ENCODE measurements at places on chromosomes 3 and 15. TPM values are rescaled to one million over a fixed set of nuclear protein-coding genes. Genes with fewer than 3 reads are reported as not detected.

Gene MAGI1
- not detected for total RNA-seq

- peaks cover 9% of the 10 kb centered on the region for H3K4me1 ChIP-seq
- H3K27ac ChIP-seq, result no peak overlapping the region
- no peaks in the 10 kb centered on the region for H3K36me3 ChIP-seq
- H3K27me3 ChIP-seq, result no peaks in the 10 kb centered on the region
- no peak for DNase-seq
These were observed 149.9 kb downstream of the CFAP20DC start for GRCh38 chr3:58899953-58900298.

Gene CKMT1B
- total RNA-seq, result not detected

- no peak for DNase-seq
- no peaks in the 10 kb centered on the region for H3K36me3 ChIP-seq
- H3K27ac ChIP-seq, result no peak overlapping the region
These were observed 781.2 kb downstream of the ROBO1 start for GRCh38 chr3:78986416-78987101.

Gene GALNT15
- total RNA-seq, result not detected

DNA sequence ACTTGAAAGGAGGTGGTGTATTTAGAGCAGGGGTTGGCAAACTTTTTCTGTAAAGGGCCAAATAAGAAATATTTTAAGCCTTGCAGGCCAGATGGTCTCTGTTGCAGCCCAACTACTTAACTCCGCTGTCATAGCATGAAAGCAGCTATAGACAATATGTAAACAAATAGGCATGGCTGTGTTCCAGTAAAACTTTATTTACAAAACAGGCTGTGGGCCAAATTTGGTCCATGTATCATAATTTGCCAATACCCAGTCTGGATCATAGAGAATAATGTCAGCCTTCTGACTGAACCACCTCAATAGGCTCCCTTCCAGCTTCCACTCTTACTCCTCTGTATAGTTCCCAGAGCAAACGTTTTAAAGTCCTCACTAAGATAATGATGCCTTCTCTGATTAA lies 638.8 kb upstream of the CFAP20DC start:
- DNase-seq, result no peak
- no peaks in the 10 kb centered on the region for H3K27me3 ChIP-seq
- no peaks in the 10 kb centered on the region for H3K4me1 ChIP-seq
- no peaks in the 10 kb centered on the region for H3K36me3 ChIP-seq

DNA sequence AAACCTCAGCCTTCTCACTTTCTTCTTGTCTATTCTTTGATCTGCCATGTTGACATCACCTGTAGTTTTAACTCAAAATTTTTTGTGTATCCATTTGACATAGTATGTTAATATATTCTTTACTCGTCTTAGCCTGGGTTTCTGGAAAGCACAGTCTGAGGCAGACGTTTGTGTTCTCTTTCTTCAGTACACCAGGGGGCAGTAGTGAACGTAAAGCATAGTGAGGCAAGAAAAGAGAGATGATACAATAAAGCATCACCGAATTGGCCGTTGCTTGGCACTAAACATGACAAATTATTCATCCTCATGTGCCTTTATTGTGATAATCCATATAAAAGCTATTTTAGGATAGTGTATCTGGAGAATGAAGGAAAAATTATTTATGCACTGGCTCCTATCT lies 141.0 kb upstream of the MYRIP start:
- H3K4me1 ChIP-seq, result no peaks in the 10 kb centered on the region
- no peak for DNase-seq
- no peak overlapping the region for H3K4me3 ChIP-seq
- no peak overlapping the region for H3K27ac ChIP-seq
- H3K36me3 ChIP-seq, result no peaks in the 10 kb centered on the region

DNA sequence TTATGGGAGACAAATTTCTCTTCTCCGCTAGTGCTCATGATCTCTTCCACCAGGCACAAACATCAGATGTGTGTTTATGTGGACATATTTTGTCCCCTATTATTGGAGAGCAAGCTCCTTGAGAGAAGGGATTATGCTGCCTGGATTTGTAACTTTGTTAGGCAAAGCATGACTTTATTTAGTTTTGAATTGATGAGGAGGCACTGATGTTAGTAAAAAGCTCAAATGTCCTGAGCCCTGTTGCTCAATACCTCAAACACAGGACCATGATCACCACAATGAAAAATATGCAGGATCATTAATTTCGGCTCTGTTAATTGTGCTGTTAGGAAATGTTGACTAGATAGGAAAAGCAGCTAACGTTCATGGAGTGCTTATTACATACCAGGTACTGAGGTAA lies 29.1 kb downstream of the SCG5 start:
- H3K36me3 ChIP-seq, result no peaks in the 10 kb centered on the region
- H3K4me1 ChIP-seq, result no peaks in the 10 kb centered on the region
- no peak overlapping the region for H3K4me3 ChIP-seq

- H3K4me1 ChIP-seq, result peaks cover 5% of the 10 kb centered on the region
- no peaks in the 10 kb centered on the region for H3K27me3 ChIP-seq
- DNase-seq, result no peak
- H3K27ac ChIP-seq, result no peak overlapping the region
These were observed 25.3 kb upstream of the SELENOT start for GRCh38 chr3:150577855-150578254.

Gene NPTN
- 9.3 TPM for total RNA-seq

Gene CNTN3
- total RNA-seq, result not detected

Gene CDHR4
- not detected for total RNA-seq

- H3K4me3 ChIP-seq, result no peak overlapping the region
- no peak overlapping the region for H3K27ac ChIP-seq
- H3K27me3 ChIP-seq, result peaks cover 12% of the 10 kb centered on the region
- no peaks in the 10 kb centered on the region for H3K4me1 ChIP-seq
These were observed 39.3 kb upstream of the PRICKLE2 start for GRCh38 chr3:64264501-64265109.

- no peak for DNase-seq
- H3K36me3 ChIP-seq, result no peaks in the 10 kb centered on the region
- no peak overlapping the region for H3K27ac ChIP-seq
- H3K4me1 ChIP-seq, result peaks cover 3% of the 10 kb centered on the region
These were observed 78.6 kb downstream of the SNRK start for GRCh38 chr3:43364926-43365325.

Gene IL17RE
- total RNA-seq, result 1.4 TPM
